ENCODE measurements at places on chromosomes 7 and 10. TPM values are rescaled to one million over a fixed set of nuclear protein-coding genes. Genes with fewer than 3 reads are reported as not detected.
A peak's percentile ranks its signal among the peaks of the same experiment; 100 is the strongest.

Gene RNF32
- polyA plus RNA-seq: 5.2 TPM

Gene GIMAP7
- not detected for polyA plus RNA-seq

Gene OPALIN
- not detected for polyA plus RNA-seq

DNA sequence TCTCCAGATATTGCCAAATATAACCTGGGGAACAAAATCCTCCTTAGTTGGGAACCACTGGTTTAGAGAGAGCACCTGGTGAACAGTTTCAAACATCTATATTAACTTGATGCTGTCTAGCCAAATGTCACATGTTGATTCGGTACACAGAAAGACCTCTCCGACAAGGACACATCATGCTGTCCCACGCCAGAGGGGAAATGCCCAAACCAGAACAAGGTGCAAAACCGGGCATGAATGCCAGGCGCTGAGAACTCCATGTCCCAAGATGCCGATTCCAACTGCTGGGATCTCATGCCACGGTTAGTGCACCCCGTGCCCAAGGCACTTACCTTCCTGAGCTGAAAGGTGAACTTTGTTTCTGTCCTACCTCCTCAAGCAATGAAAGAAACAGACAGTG lies 100.8 kb downstream of the SFMBT2 start:
- DNase-seq: no peak

Gene RBP3
- not detected for polyA plus RNA-seq

Gene CRTAC1
- polyA plus RNA-seq: not detected

GRCh38 chr10:72740528-72740927 lies 48.6 kb downstream of the MCU start:
- DNase-seq: peak; percentile 23

DNA sequence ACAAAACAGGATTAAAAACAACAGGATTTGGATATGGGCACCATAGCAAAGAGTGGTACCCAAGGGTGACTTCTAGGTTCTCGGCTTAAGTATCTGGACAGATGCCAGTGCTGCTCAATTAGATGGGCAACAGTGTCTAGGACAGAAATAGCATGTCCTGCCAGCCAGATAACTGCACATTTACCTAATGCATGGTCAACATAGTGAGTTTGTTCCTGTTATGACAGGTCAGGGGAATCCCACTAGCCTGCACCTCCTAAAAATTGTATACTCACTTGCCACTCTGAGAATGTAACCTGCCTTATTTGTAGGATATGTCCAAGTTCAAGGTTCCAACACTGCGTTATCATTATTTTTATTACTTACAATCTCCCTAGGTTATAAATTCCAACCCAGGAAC lies 471.7 kb downstream of the GRM8 start:
- no peak for DNase-seq

Gene ZNF727
- not detected for polyA plus RNA-seq

Measured in K562 (cell line).